Stimulated activated CD8-positive, alpha-beta memory T cell treated with anti-CD3 and anti-CD28 coated beads, Interleukin-15, amount 100 ng/mL, for 4 hours (primary cell): ENCODE measurements at places on chromosomes 1 and 21.

- DNase-seq = no peak
These were observed 19.8 kb downstream of the PLA2G2D start for GRCh38 chr1:20099533-20099932.

DNA sequence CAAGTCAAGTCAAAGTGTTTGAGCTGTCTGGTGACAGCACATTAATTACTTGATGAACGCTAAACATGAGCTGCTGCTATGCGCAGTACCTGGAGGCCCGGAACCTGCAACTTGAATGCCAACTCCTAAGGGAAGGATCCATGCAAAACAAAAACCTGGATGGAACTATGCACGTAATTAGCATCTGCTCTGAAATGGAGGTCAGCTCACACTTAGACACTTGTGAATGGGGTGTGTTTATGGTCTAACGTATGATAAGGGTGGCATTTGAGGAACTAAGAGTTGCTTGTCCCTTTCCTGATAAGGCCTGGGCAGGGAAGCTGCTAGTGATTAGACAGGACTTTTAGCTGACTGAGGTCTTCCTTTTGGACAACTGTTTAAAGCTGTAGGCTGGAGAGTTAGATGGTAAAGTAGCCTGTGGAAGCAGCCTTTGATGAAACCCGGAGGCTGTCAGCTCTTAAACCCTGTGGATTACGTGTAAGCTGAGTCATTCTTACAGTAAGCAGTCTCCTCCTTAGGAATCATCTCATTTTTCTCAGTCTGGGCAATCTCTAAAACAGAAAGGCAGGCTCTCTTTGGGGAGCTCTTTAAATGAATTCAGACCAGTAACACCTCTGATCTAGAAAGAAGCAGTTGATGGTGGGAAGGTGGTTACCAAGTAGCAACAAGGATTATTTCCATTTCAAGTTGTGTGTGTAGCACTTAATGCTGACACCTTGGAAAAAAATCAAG, 6.8 kb downstream of the TENT5C start:
- no peak for DNase-seq

DNA sequence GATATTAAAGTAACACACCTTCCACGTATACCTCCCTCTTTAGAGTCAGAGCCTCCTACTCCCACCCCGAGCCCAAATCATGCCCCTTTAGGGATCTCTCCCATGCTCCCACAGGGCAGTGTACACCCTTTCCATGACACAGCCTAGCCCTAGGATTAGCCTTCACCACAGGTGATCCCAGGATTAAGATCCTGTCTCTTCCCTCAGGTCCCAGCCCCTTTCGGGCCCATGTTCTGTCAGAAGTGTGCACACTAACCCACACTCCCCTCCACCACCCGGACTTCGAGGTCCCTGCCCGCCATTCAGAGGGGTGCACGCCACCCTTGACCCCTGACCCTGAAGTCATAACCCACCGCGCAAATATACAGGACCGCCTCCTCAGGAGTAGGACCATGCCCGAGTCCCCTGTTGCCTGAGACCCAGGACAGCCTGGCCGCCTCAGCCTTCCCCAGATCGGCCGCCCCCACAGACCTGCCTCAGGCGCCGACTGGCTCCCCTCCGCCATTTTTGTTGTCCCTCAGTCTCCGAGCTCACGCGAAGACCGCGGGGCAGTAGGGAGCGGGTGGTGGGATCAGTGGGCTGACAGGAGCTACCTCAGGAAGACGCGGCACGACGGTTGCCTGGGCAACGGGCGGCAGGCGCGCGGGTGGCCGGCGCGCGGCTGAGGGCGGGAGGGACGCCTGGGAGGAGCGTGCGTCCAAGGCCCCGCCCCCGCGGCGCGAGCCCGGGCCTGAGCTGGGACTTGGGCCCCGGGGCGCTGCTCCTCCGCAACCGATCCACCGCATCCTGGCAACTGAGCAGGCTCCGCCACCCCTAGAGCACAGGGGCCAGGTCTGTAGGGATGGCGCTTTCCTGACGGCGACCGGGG, at the start of gene AGBL4:
AGBL4 (minus strand) TSS at position 663 of the 868 bp plus-strand sequence.
- no peak for DNase-seq

DNA sequence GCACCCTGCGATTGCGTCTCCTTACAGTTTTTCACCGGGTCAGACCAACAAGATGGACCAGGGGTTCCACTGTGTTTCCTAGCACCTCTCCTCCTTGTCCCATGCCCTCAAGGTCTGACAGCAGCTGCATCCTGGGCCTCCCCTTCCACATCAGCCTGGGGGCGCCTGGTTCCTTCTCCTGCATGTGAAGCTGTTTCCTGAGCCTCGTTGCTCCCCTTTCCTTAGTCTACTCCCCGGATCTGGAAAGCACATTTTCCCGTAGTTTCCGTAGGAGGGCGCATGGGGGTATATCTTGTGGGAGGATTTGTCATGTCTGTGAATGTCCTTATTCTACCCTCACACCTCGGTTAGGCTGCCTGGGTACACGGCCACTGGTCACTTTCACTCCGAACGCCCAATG, 6.1 kb downstream of the PRDM15 start:
- no peak for DNase-seq
